CD4-positive, alpha-beta T cell treated with Interleukin-10 for 1 hour (primary cell): ENCODE measurements at places on chromosomes 16 and 17.

DNA sequence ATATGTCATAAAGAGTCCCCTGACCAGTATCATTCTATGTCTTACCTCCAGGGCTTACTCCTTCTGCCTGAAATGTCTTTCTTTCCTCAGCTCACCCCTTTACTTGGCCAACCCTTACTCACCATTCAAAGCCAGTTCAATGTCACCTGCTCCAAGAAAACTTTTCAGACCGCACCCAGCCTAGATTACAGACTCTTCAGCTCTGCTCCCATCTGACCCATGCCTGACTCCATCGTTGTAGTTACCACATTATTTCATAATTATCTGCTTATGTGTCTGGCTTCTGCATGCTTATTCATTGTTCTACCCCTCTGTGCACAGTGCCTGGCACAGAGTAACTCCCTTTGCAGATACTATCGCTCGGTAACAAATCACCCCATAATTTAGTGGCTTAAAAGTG is 62.5 kb upstream of the TOB1 start:
- no peak for DNase-seq

GRCh38 chr17:31155208-31155810 is 60.5 kb downstream of the NF1 start:
- DNase-seq: no peak

DNA sequence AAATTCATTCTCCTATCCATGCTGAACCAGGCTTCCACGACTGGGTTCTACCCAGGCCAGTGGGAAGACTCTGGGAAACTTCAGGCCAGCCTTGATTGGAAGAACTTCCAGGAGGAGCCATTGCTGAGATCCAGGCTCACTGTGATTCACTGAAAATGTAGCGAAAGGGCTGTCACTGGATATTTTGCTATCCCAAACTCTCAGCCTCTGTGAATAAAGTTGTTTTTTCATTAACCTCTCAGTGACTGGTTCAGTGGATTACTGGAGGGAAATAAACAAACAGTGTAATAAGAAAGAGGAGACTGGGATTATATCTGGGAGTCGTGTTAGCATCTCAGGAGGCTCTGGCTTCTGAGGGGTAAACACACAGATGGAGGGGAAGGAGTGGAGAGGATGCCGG is 3.1 kb downstream of the FOXL1 start:
- DNase-seq: no peak

DNA sequence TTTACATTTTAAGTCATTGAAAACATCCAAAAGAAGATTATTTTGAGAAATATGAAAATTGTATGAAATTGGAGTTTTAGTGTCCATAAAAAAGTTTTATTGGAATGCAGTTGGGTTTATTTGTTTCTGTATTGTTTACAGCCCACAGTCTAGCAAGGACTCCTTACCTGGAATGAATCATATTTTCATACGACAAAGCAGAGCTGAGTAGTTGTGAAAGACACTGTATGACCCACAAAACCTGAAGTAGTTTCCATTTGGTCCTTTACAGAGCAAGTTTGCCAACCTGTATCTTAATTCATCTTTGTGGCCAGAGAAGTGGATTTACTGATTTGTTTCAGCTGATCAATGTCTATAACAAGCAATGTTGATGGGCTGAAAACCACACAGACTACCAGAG is 10.3 kb downstream of the CCL18 start:
- DNase-seq: no peak

- peak; percentile 74 for DNase-seq
These were observed 28.7 kb downstream of the ACSF3 start for GRCh38 chr16:89122322-89122851.

DNA sequence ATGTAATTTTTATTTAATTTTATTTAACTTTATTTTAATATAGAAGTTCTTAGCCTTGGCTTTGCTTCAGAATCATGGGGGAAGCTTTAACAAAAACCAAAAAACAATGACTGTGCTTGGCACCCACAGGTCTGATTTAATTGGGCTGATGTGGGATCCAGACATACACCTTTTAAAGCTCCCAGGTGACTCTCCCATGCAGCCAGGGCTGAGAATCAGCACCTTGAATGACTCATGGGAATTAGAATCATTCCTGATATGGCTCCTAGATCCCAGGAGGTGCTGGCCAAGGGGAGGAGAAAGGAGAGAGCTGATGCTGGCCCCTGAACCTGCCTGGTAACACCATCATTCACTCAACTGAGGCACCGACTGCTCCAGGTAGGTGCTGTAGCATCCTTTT is 240.7 kb downstream of the PARN start:
- DNase-seq: no peak

DNA sequence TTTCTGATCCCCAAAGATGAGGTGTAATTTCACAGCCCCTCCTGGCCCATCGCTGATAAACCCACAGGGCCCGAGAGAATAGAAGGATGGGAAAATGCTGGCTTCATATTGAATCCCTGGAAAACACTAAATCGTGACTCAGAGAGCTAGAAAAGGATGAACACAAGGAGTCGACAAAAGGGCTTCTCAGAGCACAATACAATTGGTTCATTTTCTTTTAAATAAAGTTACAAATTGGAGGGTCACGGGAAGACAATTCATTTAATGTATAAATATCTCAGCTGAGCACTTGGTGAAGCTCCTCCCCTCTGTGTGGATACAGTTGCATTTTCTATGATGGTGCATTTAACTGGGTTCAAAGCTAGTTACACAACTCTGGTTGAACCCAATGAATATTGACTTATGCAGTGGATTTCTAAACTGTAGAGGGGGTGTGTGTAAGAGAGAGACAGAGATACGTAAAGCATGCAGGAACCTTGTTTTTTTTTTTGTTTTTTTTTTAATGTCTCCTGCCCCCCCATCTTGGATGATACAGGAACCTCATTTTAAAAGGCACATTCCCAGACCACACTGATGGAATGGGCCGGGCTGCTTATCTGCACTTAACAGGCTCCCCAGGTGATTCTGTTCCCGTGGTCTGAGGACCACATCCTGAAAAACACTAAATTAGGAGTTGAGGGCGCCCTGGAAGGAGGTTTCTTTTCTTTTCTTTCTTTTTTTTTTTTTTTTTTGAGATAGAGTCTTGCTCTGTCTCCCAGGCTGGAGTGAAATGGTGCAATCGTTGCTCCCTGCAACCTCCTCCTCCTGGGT is 14.1 kb downstream of the TTYH2 start:
- no peak for DNase-seq

GRCh38 chr17:39591958-39592954 is 15.5 kb downstream of the NEUROD2 start:
- peak; percentile 30 for DNase-seq

GRCh38 chr16:67459066-67459860 is 21.7 kb downstream of the ATP6V0D1 start:
- no peak for DNase-seq

- DNase-seq: no peak
These were observed 121.4 kb upstream of the CDH5 start for GRCh38 chr16:66245072-66245471.

- DNase-seq: no peak
These were observed 153.7 kb downstream of the NTN1 start for GRCh38 chr17:9174779-9175574.

- no peak for DNase-seq
These were observed 261.8 kb upstream of the PSMD7 start for GRCh38 chr16:74034862-74035261.

DNA sequence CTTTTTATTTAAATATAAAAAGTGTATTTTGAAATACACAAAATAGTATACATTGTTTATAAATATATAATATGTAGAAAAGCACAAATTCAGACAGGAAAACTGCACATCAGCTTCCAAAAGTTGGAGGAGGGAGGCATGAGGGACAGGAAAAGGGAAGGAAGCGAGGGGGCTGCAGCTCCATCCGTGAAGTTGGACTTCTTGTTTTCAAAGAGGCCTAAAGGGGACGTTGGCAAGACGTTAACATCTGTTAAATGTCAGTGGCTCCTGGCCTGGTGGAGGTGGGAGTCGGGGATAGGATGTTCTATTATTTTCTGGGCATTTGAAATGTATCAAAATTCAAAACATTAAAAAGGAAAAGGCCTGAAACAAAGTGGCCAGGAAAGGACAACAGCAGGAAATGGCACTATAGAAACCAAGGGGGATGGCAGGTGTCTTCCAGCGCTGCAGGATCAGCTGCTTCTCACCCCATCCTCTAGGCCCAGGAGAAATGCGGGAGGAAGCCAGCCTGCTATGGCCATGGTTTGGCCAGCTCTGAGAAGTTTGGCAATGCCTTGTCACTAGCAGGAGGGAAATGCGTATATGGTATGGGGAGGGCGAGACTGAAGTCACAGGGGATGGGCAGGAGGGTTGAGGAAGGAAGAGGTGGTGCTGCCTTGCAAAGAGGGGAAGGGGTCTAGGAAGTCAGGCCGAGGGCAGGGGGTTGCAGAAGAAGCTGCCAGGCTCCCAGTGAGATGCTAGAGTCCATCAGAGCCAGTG is 6.4 kb downstream of the CMTM2 start:
- DNase-seq: no peak

GRCh38 chr17:50882851-50883250 is 16.7 kb upstream of the TOB1 start:
- no peak for DNase-seq

- no peak for DNase-seq
These were observed 501.2 kb upstream of the EEF2KMT start for GRCh38 chr16:5598793-5599192.

DNA sequence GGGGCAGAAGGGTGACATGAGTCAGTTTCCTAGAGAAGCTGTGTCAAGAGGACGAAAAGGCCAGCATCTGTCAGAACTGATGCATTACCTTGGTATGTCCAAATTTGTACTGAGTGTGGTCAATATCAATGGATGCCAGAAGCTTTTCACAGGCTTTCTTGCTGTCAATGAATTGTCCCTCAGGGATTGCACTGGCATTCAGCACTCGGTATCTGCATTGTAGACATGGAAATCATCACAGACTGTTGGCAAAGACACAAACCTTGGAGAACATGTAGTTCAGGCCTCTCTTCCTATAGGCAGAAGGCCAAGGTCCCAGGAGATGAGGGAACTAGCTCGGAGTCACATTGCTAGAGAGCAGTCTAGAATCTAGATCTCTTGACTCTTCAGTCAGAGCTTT is 16.6 kb downstream of the MYH3 start:
- DNase-seq: no peak

DNA sequence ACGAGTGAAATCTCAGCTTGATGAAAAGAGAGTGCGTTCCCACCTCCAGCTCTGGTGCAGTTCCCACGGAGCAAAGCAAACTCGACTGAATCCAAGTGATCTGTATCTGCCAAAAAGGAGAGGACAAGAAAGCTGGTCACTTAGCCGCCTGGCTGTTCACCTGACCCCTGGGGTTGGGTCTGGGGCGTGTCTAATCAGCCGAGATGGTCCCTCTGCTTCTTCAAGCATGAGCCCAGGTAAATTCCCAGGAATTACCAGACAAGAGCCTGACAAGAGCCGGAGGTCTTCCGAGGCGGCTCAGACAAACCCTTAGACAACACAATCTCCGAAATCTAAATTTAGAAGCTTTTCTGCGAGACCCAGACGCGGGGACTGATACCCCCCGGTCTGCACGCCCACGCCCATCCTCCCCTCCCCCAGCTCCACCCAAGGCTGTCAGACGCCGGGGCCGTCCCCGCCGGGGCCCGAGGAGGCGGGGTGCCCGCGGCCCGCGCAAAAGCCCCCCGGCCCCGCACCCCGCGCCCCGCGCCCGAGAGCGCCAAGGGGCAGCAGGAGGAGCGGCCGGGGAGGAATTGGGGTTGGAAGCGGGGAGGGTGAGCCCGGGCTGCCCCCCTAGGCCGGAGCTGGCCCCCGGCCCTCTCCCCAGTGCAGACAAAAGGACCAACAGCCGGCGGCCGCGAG is 674 bp downstream of the ZNF821 start:
- peak; percentile 63 for DNase-seq

- no peak for DNase-seq
These were observed 3.3 kb upstream of the BRD7 start for GRCh38 chr16:50371936-50372595.

- DNase-seq: no peak
These were observed 3.7 kb downstream of the CRISPLD2 start for GRCh38 chr16:84823484-84823883.

GRCh38 chr16:74321356-74321755 is 24.7 kb downstream of the PSMD7 start:
- DNase-seq: no peak

DNA sequence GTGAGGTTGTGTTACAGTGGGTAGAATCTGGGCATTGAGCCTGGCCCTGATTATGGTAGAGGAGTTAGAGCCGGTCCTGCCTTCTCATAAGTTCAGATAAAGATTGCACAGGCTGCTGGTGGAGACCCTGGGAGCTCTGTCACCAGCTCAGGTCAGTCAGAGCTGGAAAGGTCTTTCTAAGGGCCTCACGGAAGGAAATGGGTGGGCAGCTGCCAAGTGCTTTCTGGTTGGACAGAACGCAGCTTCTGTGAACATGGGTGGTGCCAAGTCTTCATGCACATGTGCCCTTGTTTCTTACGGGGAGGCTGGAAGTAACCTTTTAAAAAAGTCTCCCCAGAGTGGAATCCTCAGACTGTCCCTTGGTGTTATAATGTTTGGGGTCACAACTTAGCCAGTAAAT is 14.9 kb downstream of the ALKBH5 start:
- no peak for DNase-seq

DNA sequence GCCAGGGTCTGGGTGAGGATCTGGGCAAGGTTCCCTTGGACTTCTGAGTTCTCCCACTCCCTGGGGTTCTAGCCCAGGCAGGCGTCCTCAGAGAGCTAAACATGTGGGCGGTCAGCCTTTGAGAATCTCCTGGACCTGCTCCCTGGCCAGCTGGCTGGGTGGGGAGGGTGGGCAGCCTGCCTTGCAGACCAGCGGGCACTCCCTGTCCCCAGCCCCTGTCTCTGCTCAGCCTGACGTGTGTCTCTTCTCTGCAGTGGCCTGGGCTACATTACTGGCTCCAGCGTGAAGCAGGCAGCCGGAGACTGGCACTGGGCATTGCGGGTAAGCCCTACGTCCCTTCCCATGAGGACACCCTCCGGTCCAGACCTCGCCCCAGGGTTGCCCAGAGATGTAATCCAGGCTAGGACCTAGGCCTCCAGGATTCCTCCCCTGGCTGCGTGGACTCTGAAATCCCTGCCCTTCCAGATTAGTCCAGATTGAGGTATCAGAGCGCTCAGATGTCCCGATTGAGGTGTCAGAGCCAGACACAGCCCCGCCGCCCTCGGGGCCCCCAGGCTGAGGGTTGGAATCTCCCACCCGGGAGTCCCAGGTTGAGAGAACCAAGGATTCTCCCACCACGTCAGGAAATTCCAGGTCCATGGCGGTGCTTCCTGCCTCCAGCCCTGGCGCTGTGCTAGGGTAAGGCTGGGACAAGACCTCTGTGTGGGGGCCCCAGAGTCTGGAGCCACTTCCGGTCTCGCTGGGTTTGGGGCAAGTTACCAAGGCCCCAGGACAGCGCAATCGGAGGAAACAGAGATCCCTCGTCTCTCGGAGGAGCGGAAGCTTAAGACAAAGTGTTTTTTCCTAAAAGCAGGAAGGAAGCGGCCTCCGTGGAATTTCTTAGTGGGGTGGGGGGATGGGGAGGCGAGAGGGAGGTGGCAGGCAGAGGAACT is 24.1 kb downstream of the MYBBP1A start:
- no peak for DNase-seq

DNA sequence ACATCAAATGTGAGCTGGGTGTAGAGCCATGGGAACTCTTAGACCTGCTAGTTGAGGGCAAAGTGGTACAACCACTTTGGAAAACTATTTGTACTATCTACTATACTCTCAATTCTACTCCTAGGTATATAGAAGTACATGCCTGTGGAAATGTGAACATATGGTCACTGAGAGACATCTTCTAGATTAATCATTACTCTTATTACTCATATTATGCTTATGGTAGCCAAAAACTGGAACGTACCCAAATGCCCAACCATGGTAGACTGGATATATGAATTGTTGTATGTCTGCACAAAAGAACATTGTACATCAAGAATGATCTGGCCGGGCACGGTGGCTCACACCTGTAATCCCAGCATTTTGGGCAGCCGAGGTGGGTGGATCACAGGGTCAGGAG is 2.7 kb downstream of the WDR45B start:
- DNase-seq: no peak
